ENCODE measurements at places on chromosomes 11 and 22.
A peak's percentile ranks its signal among the peaks of the same experiment; 100 is the strongest.

DNA sequence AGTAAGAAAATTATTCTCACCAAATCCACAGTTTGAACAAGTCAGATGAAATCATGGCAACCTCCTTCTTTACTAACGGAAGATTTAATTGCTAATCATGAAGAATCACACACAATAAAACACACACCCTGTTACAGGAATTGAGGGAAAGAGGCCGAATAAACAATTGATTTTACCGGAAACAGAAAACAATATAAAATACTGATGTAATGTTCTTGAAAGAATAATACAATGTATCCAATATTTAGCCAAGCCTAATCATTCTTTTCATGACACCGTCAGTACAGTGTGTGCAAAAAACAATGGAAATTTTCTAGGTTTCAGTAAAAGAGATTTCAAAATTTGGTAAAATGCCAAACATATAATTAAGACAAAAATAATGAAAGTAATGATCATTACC is 23.4 kb downstream of the ASRGL1 start:
- DNase-seq = no peak

DNA sequence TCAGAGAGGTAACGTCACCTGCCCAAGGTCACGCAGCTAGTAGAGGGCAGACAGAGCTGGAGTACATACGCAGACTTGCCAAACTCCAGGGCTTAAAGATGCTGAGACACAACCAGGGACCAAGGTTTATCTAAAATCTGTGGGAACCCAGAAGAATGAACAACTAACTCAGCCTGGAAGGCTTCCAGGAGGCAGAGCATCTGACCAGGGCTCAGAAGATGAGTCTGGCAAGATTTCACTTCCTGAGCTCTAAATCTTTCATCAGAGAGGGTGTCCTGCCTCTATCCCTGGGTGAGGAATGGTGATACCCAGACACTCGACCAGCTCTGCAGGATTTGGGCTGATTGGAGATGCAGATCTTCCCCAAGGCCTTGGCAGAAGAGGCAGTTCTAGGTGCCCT is 9.1 kb downstream of the GAL3ST1 start:
- no peak for DNase-seq

DNA sequence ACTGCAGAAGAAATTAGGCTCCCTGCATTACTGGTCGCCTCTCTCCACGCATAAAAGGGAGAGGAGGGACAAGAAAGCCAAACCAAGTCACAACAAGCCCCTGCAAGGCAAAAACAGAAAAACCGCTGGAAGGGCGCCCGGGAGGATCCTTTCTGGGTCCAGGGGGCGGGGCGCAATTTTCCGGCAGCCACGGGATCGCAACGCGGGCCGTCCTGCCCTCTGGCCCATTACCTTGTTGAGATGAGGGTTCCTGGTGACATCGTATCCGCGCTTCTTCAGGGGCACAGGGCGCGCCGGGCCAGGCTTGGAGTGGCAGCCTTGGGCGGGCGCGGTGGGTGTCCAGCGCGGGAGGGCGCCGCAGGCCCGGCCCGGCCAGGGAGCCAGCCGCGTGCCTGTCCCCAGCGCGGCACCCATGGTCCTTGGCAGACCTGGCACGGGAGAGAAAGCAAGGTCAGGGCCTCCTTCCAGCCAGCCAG is 847 bp downstream of the ME3 start:
- no peak for DNase-seq

GRCh38 chr11:11798586-11799438 is 43.0 kb upstream of the USP47 start:
- DNase-seq = peak; percentile 59

DNA sequence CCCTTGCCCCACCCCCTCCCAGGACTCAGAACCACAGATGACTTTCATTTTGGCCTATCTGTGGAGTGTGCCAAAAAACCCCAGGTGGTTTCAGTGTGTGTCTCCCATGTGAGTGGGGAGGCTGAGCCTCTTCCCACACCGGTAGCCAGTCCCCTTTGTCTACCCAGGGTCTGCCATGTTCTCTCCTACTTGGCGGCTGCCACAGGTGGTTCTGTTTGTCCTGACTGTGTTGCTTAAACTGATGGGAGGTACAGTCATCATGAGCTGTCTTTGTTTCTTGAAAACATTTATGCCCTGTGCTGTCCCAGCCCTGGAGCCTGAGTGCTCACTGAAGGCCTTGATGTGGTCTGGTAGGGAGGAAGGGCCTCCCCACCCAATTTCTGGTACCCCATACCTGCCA is 39.7 kb upstream of the SUSD2 start:
- DNase-seq = no peak

- no peak for DNase-seq
These were observed 1448.6 kb upstream of the RAG2 start for GRCh38 chr11:38046571-38047135.

DNA sequence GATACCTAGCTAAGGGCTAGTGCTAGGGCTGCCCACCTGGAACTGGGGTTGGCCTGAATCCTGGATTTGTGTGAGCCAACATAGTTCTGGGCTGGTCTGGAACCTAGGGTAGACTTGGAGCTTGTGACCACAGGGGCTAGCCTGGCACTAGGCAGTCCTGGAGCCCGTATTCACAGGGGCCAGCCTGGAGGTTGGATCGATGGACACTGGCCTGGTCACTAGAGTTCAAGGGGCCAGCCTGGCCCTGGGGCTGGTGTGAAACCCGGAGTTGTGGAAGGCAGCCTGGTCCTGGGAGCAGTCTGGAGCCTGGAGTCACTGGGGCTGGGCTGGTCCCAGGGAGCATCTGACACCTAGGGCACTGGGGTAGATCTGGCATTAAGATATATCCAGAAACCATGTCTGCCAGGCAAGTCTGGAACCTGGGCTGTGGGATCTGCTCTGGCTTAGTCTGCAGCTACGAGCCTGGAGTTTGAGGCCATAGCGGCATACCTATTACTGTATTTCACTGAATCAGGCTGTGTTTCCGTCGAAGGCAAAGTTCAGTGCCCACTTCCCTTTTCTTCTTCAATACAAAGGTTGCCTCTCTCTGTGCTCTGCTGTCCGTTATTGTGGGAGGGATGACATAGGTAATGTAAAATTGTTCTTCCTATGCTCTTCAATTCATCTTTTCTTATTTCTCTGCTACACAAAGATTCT is 9.1 kb upstream of the GLYATL1B start:
- no peak for DNase-seq

GRCh38 chr11:131583938-131584337 is 213.5 kb downstream of the NTM start:
- no peak for DNase-seq

DNA sequence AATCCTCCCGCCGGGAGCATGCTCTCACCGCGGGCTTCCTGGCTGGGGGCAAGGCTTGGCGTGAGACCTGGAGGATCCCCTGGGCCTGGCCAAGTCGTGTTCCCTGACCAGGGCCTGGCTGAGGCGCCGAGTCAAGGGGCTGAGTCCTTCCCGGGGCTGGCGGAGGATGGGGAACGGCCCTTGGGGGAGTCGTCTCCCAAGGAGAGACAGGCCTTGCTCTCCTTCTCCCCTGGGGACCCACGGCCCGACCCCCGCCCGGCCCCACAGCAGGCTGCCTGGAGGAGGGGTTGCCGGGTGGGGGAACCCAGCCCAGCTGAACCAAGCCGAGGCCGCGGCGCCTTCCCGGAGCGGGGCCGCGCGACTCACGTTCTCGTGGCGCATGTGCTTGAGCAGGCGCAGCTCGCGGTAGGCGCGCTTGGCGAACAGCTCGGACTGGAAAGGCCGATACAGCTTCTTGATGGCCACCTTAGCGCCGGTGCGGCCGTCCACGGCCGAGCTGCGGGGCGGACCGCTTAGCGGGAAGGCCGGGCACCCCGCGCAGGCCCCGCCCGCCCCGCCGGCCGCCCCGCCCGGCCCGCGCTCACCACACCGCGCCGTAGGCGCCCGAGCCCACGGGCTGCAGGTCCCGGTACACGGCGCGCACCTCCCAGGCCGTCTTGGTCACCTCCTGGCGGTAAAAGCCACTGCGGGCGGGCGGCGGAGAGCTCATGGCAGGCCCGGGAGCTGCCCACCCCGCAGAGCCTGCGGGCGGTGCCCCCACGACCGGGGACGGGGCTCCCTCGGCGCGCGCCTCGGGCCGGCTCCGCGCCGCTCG is 475 bp downstream of the MAPK12 start:
- no peak for DNase-seq

DNA sequence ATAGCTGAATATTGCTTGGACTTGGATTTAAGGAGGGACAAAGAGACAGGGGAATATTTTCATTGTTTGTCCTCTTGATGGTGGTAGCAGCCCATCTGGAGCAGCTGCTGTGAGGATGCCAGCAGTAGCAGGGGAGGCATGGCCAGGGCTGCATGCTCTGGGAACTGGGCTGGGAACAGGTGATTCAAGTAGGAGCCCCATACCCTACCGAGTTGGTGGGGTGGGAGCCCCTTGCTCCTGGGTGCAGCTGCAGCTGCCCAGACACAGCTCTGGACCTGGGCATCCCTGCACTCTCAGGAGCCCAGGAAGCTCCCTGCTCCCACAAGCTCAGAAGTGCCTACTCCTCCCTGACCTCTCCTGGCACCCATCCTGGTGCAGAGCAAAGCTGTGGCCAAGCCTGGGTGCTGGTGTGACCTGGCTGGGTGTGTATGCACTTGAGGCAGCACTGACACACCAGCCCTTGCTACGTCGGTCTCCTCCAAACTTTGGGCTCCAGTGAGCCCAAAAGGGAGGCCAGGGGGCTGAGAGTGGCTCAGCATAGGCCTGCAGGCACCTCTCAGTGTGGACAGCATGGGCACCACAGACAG is 341.8 kb upstream of the CCDC179 start:
- DNase-seq = no peak

- DNase-seq = no peak
These were observed 37.2 kb downstream of the CKAP5 start for GRCh38 chr11:46808799-46809431.

DNA sequence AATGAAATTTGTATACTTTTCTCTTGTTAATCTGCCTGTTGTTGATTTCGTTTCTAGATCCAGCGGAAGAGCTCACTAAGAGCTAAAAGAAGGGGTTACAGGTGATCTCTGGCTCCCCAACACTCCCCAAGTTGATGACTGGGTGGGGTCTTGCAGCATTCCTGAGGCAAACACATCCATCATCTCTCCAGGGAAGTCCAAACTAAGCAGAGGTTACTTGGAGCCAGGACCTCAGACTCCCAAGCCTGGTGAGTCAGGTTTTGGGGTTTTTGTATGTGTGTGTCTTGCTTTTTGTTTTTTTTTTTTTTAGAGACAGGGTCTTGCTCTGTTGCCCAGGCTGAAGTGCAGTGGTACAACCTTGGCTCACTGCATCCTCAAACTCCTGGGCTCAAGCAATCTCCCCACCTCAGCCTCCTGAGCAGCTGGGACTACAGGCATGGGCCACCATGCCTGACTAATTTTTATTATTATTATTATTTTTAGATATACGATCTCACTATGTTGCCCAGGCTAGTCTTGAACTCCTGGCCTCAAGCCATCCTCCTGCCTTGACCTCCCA is 11.5 kb upstream of the RPS3 start:
- no peak for DNase-seq

- DNase-seq = no peak
These were observed 3.2 kb upstream of the MRPL23 start for GRCh38 chr11:1943977-1944376.

- no peak for DNase-seq
These were observed 127.6 kb upstream of the BMAL1 start for GRCh38 chr11:13149991-13150390.

DNA sequence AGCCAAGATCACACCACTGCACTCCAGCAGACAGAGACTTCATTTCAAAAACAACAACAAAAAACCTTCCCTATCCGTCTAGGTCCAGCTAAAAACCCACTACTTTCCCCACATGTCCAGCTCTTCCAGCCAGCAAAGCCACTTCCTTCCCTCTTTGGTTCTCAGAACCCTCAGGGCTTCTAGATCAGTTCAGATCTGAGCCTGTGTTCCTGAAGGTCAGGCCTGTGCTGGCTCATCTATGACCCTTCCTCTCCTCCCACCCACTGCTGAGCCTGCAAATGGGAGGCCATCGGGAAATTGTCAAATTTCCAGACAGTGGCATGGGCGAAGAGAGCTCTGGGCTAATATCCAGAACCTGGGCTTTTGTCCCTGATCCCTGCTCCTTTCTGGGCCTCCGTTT is 37.8 kb downstream of the SLCO2B1 start:
- DNase-seq = no peak

Measured in stimulated activated CD8-positive, alpha-beta memory T cell treated with anti-CD3 and anti-CD28 coated beads, Interleukin-4, amount 100 ng/mL, for 4 hours (primary cell).